ENCODE measurements at places on chromosomes 12 and 14.
A peak's percentile ranks its signal among the peaks of the same experiment; 100 is the strongest.

- peak; percentile 48 for DNase-seq
Measured at GRCh38 chr12:122499991-122500684, 594 bp downstream of the ZCCHC8 start.

- no peak for DNase-seq
Measured at GRCh38 chr12:26713885-26714383, 119.1 kb downstream of the ITPR2 start.

- no peak for DNase-seq
Measured at GRCh38 chr12:131211340-131211938, 257.7 kb downstream of the ADGRD1 start.

DNA sequence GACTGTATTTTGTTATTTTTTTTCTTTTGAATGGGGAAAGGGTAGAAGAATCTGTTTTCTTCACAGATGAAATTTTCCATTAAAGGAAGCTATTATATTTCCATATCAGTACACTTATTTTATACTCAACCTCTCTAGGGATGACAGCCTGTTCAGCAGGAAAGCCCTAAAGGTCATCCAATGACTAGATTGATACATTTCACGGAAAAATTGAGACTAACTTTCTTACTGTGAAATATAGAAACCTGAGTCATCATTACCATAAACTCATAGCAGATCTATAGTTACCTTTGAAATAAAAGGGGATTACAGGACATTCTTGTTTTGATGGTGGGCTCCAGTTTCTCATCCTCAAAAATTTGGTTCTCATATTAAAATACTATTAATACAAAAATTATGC lies 36.1 kb upstream of the PTCSC3 start:
- DNase-seq = no peak

- DNase-seq = no peak
Measured at GRCh38 chr12:124520265-124520701, 47.1 kb downstream of the NCOR2 start.

GRCh38 chr12:96578526-96579125 lies 89.2 kb downstream of the CFAP54 start:
- DNase-seq = peak; percentile 60

DNA sequence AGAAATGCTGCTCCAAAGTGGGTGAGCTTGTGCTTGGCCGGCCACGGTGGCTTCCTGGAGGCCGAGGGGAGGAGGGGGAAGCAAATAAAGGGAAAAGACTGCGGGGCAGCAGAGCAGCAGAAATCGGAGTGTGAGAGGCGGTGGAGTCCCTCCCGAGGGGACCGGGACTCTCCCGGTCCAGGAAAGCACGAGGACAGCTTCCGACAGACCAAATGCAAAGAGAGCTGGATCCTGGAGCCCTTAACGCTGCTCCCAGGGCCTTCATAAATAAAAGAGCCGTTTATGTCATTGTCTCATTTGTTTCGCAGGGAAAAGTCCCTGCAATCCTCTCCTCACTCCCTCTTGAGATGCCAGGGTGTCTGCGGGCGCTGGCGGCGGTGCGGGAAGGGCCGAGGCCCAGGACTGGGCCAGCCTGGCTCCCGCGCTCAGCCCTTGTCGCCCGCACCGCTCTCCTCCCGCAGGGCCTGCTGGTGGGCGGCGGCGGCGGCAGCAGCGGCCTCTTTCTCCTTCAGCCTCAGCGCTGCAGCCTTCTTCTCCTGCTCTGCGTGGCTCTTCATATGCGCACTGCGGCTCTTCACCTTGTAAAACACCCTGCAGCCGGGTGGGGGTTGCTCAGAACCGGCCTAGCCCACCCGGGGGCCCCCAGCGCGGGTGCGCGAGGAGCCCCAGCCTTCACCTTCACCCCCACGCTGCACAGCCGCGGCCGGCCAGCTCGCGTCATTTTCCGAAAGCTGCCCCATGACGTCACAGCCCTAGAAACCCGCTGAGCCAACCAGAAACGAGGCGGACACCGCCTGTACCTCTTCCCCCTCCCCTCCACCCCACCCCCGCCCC lies 4.5 kb upstream of the PNMA1 start:
- no peak for DNase-seq

- no peak for DNase-seq
Measured at GRCh38 chr14:100899884-100900771, 3.4 kb downstream of the RTL1 start.

DNA sequence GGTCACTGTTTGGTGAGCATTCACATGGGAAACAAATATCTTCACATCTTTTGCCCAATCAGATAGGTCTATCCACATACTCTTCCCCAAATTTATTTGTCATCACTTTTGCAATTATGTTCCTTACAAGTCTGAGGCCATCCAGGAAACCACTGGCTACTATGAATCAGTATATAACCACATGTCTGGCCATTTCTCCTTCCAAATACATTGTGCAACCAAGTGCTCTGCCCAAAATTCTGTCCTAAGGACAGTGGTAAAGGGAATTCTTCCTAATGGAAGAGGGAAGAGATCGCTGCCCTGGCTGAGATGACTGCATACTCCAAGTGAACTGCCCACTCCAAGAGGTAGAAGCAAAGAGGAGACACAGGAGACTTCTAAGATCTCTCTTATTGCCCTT lies 148.9 kb upstream of the MAX start:
- DNase-seq = peak; percentile 84

DNA sequence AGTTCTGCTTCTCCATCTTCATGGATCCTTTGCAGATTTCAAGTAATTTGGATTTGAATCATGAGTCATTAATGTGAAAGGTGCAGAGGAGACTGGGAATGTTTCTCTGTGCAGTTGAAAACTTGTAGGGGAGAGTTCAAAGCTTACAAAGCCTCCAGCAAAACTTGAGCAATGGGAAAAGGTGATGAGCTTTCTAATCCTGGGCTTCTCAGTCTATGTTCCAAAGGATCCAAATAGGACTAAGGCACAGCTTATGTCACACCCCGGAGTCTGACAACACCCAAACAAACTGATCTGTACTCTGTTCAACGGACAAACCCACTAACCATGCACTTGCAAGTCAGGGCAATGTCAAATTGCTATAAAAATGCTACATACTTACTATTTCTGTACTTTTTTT lies 134.8 kb downstream of the DUSP6 start:
- no peak for DNase-seq

DNA sequence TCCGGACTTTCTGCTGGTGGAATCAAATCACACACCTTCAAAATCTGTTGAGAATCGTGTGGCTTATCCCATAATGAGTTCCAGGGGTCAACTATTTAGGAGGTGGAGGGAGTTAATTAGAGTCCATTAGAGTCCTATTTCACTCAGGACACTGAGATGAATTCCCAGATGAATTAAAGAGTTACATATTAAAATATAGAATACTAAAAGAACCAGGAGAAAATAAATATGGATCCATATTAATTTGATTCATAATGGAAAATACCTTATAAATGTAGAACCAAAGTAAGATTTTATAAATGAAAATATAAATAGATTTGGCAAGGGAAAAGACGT lies 44.6 kb upstream of the C14orf132 start:
- no peak for DNase-seq

DNA sequence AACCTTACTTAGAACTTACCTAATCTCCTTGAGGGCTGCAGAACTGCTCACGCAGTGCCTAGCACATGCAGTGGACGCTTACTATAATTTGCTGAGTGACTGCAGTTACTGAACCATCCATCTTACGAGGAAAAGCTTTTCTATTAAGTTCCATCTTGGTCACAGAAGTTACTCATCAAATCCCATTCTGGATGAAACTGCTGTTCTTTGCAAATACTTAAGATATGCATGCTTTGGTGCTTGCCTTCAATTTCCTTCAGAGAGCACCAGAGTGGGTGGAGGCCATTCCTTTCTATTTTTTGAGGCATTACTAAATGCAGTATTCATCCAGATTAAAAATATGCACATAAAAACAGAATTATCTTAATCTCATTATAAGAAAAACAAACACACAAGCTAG lies 17.7 kb upstream of the PELI2 start:
- DNase-seq = peak; percentile 40

DNA sequence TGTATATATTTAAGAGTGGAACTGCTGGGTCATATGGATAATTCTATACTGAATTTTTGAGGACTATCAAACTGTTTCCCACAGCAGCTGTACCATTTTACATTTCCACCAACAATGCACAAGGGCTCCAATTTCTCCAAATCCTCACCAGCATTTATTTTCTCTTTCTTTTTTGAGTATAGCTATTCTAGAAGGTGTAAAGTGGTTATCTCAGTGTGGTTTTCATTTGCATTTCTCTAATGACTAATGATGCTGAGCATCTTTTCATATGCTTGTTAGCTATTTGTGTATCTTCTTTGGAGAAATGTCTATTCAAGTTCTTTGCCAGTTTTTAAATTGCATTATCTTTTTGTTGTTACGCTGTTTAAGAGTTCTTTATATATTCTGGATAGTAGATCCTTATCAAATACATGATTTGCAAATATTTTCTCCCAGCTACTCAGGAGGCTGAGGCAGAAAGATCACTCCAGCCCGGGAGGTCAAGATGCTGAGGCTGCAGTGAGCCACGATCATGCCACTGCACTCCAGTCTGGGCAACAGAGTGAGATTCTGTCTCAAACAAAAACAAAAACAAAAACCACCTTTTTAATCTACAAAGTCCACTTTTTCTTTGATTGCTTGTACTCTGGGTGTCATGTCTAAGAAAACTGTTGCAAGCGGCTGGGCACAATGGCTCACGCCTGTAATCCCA lies 32.8 kb downstream of the GTF2A1 start:
- DNase-seq = no peak

- peak; percentile 53 for DNase-seq
Measured at GRCh38 chr12:59699421-59700152, 103.8 kb downstream of the SLC16A7 start.

- peak; percentile 75 for DNase-seq
Measured at GRCh38 chr14:99537399-99537798, 56.2 kb downstream of the CCNK start.

- no peak for DNase-seq
Measured at GRCh38 chr12:5730962-5731361, 214.1 kb downstream of the ANO2 start.

GRCh38 chr12:39354955-39355354 lies 88.0 kb downstream of the KIF21A start:
- no peak for DNase-seq

GRCh38 chr12:3185260-3185870 lies 108.2 kb downstream of the TSPAN9 start:
- DNase-seq = no peak
